ENCODE measurements at places on chromosomes 4 and X. TPM values are rescaled to one million over a fixed set of nuclear protein-coding genes. Genes with fewer than 3 reads are reported as not detected.

- no peak for DNase-seq
These were observed 239.0 kb upstream of the HTR2C start for GRCh38 chrX:114344756-114345349.

- DNase-seq: no peak
These were observed 114.0 kb upstream of the INPP4B start for GRCh38 chr4:142960126-142960525.

- DNase-seq: no peak
These were observed 976 bp downstream of the PHKA1 start for GRCh38 chrX:72713130-72713529.

DNA sequence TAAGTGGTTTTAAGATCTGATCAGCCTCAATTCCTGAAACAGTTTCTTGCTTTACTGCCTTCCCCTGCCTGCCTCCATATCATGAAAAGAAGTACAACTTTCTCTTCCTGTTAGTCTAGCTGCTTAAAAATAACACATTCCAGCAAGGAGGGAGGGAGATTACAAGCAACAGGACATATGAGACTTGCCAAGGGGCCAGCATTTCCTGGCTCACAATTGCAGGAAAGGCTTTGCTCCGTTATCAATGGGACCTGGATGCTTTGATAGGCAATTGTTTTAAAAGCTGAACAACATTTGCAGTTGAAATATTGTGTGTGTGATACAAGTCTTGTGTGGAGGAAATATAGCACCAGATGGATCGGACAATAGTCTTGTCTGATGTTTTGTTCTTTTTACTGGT, 425.0 kb downstream of the FAT4 start:
- no peak for DNase-seq

GRCh38 chrX:110310000-110310790, 7.7 kb downstream of the AMMECR1 start:
- DNase-seq: no peak

DNA sequence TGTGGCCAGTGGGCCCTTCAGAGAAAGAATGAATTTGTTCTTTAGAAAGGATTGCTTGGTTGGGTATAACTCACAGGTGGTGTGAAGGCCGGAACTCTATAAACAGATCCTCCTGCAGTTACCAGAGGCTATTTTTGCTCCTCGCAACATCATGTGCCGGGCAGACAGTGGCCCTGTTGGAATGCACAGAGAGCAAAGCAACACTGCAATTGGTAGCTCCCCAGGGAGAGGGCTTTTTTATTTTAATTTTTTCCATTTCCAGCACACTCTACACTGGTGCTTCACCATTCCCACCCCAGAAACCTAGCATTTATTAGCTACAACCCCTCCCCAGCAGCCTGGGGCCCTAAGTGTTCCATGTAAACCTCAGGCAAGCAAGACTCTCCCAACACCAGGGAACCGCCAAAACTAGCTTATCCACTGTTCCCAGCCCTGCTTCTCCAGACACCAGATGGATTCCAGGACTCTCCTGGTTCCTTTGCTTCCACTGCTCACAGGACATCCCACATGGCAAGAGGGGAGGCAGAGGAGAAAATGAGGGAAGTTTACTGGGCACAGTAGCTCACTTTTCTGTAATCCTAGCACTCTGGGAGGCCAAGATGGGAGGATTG, 75.1 kb upstream of the TMEM164 start:
- DNase-seq: no peak

- no peak for DNase-seq
These were observed 37.9 kb upstream of the FGFBP2 start for GRCh38 chr4:16000708-16001483.

- no peak for DNase-seq
These were observed 111.6 kb upstream of the ENPP6 start for GRCh38 chr4:184329235-184329634.

GRCh38 chrX:118589227-118589626, 93.6 kb downstream of the DOCK11 start:
- no peak for DNase-seq

- no peak for DNase-seq
These were observed 700.7 kb downstream of the PCDH18 start for GRCh38 chr4:136831553-136831952.

- no peak for DNase-seq
These were observed 702 bp downstream of the TSPAN5 start for GRCh38 chr4:98657531-98658286.

DNA sequence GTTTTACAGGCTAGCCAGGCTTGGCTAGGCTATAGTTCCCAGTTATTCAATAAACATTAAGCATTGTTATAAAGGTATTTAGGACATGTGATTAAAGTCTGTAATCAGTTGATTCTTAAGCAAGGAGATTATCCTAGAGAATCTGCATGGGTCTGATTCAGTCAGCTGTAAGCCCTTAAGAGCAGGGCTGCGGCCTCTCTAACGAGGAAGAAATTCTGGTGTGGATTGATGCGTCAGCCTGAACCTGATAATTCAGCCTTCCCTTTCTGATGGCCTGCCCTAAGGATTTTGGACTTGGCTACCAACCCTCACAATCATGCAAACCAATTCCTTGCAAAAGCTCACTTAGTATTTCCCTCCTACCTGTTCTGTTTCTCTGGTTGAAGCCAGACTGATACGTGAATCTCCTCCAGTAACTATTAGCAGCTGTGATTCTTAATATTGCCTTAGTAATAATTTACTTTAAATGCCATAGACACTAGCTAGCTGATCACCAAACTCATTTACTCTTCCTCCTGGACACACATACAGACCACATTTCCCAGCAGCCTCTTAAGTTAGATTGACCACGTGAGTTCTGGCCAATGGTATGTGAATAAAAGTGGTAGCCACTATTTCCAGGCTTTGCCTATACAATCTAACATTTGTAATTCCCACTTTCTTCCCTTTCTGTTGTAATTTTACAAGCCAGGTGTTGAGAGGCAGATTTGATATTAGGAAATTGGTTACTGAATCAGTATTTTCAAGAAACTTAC, 678.0 kb upstream of the INTU start:
- no peak for DNase-seq

DNA sequence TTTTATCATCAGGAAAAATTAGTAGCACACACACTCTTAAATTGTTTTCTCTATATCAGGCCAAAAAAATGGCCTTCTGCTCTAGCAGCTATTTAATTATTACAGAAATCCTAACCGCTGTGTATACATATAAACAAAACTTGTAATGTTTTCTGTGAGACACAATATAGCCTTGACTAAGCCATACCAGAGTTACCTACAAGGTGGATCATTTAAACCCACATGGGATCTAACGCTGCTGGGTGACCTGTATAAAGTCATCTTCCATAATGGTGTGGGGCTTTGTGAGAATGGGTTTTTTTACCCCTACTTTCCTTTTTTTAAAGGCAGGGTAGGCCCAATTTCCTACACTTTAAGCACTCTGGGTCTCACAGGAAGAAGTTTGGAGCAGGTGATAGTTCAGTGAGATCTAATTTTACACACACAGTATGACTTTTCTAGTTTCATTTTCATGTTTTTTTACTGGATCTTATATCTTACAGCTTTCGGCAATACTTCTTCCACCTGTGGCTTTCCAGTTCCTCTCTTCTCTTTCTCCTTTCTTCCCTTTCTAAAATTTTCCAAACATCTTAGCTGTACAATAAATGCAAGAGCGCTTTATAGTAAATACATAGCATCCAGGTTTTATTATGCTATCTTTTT, 66.9 kb upstream of the MMAA start:
- no peak for DNase-seq

GRCh38 chr4:55438314-55438713, 42.6 kb downstream of the TMEM165 start:
- DNase-seq: no peak

The VCX gene
- not detected for total RNA-seq

The VCX3A gene
- total RNA-seq: not detected

The TMEM154 gene
- total RNA-seq: 24.6 TPM

The GPRIN3 gene
- 17.4 TPM for total RNA-seq

The CYTL1 gene
- total RNA-seq: 0.38 TPM

The SMIM43 gene
- total RNA-seq: not detected

The PDE6B gene
- total RNA-seq: 14.2 TPM

The RBM47 gene
- 0.64 TPM for total RNA-seq

The SRPX2 gene
- total RNA-seq: 0.18 TPM
